Esophagus muscularis mucosa (tissue), 4 donors: ENCODE measurements at places on chromosomes 4 and X. TPM values are rescaled to one million over a fixed set of nuclear protein-coding genes. Genes with fewer than 3 reads are reported as not detected.

The MAB21L2 gene
- not detected for total RNA-seq

The SSX1 gene
- total RNA-seq = not detected

The COQ2 gene
- total RNA-seq = 6.5 TPM

DNA sequence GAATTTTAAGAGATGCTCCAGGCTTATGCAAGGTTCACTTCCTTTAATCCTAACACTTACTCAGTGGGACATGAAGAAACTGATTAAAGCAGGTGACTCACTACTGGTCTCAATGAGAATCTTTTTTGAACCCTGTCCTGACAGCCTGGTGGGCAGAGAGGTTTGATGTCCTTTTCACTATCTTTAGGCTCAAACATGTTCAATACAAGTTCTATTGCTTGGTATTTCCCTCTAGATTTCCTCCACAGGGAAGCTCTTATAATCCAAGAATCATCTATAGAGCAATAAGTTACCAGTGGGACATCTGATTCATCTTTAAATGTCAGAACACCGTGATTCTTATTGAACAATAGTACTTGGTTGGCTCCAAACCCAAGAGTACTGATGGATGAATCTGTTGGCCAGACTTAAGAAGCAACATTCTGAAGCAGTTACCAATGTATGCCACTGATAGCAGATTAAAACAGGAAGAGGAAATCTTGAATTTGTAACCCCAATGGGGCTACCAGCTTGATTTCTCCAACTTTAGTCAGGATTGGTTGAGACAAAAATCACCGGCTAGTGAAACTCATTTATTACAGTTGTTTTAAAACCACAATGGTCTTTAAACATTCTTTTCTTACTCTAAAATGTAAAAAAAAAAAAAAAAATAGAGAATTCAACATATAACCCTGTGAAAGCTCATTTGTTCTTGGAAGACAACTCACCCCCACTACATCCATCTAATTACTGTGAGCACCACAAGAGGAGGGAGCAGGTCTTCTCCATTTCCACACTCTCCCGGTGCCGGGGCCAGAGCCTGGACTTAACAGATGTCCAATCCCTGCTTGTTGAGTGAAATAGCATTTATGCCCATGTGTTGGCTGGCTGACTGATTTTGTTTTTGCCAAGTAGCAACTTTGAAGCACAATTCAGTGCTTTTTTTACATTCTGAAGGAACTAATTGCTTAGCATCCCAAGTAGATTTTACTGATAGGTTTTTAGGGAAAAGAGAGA, 43.3 kb downstream of the FGFBP1 start:
- no peaks in the 10 kb centered on the region for H3K4me1 ChIP-seq
- no peaks in the 10 kb centered on the region for H3K27me3 ChIP-seq
- DNase-seq = no peak
- H3K27ac ChIP-seq = peak overlapping the region; percentile 67
- H3K36me3 ChIP-seq = no peaks in the 10 kb centered on the region

The DDX53 gene
- not detected for total RNA-seq

DNA sequence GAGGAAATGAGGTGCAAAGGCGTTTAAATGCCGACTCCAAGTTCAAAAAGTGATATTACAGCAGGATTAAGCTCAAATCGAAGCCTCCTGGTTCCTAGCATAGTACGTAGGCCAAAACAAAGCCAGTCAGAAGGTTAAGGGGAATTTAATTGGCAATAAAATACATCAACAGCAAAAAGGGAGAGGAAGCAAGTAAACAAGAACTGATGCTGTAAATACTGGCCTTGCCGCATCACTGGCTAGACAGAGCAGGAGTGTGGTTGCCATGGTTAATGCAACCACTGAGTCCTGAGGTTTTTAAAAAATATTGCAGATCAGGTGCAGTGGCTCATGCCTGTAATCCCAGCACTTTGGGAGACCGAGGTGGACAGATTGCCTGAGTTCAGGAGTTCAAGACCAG, 63.2 kb upstream of the FBXW7 start:
- no peaks in the 10 kb centered on the region for H3K36me3 ChIP-seq
- H3K4me1 ChIP-seq = no peaks in the 10 kb centered on the region
- no peaks in the 10 kb centered on the region for H3K27me3 ChIP-seq

DNA sequence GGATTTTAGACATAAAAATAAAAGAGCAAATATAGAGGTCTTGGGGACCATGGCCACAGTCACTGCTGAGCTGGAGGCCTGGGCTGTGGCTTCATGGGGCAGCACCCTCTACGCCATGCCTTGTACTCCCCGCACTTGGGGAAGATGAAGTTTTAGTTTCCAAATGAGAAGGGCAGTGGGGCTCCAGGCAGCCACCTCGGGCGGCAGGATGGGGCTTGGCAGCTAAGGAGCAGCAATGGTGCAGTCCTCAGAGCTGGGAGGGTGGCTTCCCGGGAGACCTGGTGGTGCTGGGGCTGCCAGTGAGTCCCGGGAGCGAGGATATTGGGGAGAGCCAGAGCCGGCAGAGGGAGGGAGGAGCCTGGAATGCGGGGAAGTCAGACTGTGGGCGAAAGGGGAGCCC, 2.4 kb downstream of the CXCR3 start:
- no peak for DNase-seq
- H3K27ac ChIP-seq = no peak overlapping the region
- H3K36me3 ChIP-seq = peaks cover 34% of the 10 kb centered on the region
- no peaks in the 10 kb centered on the region for H3K4me1 ChIP-seq
- no peak overlapping the region for H3K4me3 ChIP-seq

DNA sequence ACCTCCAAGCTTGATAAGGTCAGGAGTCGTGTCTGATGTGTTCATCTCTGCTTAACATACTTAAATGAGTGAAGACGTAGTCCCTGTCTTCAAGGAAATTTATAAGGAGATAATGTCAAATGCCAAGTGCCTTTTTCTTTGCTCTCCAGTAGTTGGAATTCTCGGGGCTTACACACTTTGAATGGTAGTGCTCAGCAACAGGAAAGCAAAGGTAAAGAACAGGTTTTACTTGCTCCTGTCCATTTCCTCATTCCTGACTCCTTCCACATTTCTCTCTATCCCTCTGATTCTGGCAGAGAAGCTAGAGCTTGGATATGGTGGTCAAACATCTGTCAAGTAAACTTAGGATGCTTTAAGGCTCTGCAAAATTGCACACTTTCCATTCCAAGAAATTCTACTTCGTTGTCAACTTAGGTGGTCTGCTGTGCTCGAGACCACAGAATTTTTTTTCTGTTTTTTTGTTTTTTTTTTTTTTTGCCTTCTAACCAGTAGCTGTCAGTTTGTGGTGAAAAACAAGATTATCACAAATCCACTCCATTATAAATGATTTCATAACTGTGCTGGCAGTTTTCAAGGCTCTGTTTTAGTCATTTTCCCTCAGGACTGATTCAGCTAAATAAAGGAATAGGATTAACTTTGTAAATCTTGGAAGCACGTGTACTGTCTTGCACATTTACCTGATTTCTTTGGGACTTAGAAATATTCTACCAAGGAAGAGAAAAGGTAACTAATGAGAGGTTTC, 180.8 kb upstream of the ANXA3 start:
- no peak overlapping the region for H3K4me3 ChIP-seq
- H3K27ac ChIP-seq = no peak overlapping the region
- no peak for DNase-seq
- no peaks in the 10 kb centered on the region for H3K36me3 ChIP-seq
- H3K4me1 ChIP-seq = no peaks in the 10 kb centered on the region

The CWH43 gene
- total RNA-seq = not detected

The PRSS12 gene
- total RNA-seq = 0.46 TPM

The SATL1 gene
- not detected for total RNA-seq

GRCh38 chrX:150506486-150506885, 61.9 kb upstream of the MTM1 start:
- no peaks in the 10 kb centered on the region for H3K36me3 ChIP-seq
- no peak overlapping the region for H3K4me3 ChIP-seq
- H3K27me3 ChIP-seq = no peaks in the 10 kb centered on the region
- H3K4me1 ChIP-seq = peaks cover 15% of the 10 kb centered on the region

DNA sequence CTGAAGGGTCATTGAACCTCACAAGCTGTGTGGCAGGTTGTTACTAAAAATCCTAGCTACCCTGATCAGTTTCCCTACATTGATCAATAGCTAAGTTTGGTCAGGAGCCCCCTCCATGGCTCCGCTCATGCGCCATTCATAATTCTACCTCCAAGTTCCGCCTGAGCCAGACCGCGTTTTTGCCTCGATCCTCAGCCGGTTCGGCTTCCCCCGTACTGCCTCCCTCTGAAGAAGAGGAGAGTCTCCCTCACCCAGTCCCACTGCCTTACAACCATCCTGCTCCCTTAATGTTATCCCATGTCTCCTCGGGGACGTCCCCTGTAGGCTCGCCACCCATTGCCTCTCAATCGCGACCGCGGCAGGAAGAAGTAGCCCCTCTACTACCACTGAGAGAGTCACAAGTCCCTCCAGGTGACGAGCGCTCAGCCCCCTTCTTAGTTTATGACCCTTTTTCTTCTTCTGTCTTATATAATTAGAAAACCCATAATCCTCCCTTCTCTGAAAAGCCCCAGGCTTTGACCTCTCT, 158.2 kb downstream of the DEFB131A start:
- no peak overlapping the region for H3K4me3 ChIP-seq
- no peak for DNase-seq
- peaks cover 6% of the 10 kb centered on the region for H3K4me1 ChIP-seq
- H3K36me3 ChIP-seq = no peaks in the 10 kb centered on the region

DNA sequence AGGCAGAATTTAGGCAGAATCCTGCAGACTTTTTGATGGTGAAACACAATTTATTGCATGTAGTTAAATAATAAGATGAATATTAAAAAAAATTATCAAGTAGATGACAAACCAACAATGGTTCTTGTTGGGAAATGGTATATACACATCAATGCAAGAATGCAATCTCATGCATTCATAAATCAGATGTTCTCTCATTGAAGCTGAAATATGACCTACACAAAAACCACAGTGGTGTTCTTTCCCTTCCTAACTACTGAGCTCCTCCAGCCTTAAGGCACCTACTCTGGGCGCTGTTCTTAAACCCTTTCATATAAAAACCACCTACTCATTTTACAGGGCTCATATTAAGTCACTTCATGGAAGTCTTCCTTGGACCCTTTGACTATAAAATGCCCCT, 64.1 kb downstream of the ANTXR2 start:
- no peak overlapping the region for H3K27ac ChIP-seq
- no peaks in the 10 kb centered on the region for H3K27me3 ChIP-seq
- H3K4me1 ChIP-seq = peaks cover 38% of the 10 kb centered on the region

GRCh38 chr4:112905728-112906127, 143.7 kb upstream of the ANK2 start:
- no peaks in the 10 kb centered on the region for H3K36me3 ChIP-seq
- peaks cover 22% of the 10 kb centered on the region for H3K4me1 ChIP-seq
- DNase-seq = no peak
- H3K27ac ChIP-seq = no peak overlapping the region
- no peak overlapping the region for H3K4me3 ChIP-seq
- no peaks in the 10 kb centered on the region for H3K27me3 ChIP-seq

The RAI2 gene
- total RNA-seq = 35.3 TPM

The REELD1 gene
- total RNA-seq = not detected

GRCh38 chr4:174449944-174450785, 72.1 kb downstream of the HPGD start:
- no peaks in the 10 kb centered on the region for H3K4me1 ChIP-seq
- no peaks in the 10 kb centered on the region for H3K27me3 ChIP-seq
- no peaks in the 10 kb centered on the region for H3K36me3 ChIP-seq
- DNase-seq = no peak
- H3K27ac ChIP-seq = no peak overlapping the region

GRCh38 chr4:1285151-1285789, 4.4 kb upstream of the MAEA start:
- peaks cover 8% of the 10 kb centered on the region for H3K4me1 ChIP-seq
- H3K36me3 ChIP-seq = no peaks in the 10 kb centered on the region
- no peaks in the 10 kb centered on the region for H3K27me3 ChIP-seq
- no peak for DNase-seq
- H3K4me3 ChIP-seq = no peak overlapping the region

DNA sequence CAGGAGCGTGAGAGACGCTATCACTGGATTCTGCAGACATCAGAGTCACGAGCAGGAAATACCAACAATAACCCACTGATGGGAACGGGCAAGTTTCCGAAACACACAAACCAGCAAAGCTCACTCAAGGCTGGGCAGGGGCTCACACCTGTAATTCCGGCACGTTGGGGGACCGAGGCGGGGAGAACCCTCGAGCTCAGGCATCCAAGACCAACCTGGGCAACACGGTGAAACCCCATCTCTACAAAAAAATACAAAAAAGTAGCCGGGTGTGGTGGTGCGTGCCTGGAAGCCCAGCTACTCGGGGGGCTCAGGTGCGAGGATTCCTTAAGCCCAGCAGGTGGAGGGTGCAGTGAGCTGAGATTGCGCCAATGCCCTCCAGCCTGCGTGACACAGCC, 17.2 kb upstream of the GTPBP6 start:
- H3K27ac ChIP-seq = no peak overlapping the region
- no peaks in the 10 kb centered on the region for H3K27me3 ChIP-seq
- DNase-seq = no peak
- H3K4me1 ChIP-seq = peaks cover 8% of the 10 kb centered on the region
- H3K36me3 ChIP-seq = peaks cover 22% of the 10 kb centered on the region
